ENCODE measurements at places on chromosomes 7 and 10. TPM values are rescaled to one million over a fixed set of nuclear protein-coding genes. Genes with fewer than 3 reads are reported as not detected.

- DNase-seq = no peak
Observed at GRCh38 chr10:71266918-71267442, 52.1 kb upstream of the SLC29A3 start.

GRCh38 chr10:120458432-120458831 is 1.4 kb downstream of the PLPP4 start:
- no peak for DNase-seq

GRCh38 chr7:46658281-46658680 is 737.2 kb upstream of the IGFBP3 start:
- DNase-seq = no peak

DNA sequence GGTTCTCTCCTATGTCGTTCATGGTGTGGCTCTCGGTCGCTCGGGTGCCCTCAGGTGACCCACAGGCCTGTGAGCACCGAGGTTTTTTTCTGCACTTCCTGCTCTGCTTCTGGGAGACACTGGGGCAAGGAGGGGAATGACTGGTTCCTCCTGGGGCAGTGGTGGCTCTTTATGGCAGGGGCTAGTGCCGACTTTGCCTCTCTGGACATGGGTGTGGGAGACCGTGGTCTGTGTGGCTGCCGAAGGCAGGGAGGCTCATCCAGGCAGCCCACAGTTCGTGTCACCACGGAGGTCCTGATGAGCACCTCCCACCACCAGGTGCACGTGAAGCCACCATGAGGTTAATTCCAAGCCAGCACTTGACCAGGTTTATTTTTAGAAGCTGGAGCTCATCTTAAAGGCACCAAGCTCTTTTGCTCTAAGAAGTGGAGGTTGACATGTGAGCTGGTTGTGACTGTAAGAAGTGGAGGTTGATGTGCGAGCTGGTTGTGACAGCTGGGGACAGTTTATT is 24.7 kb upstream of the DPYSL4 start:
- peak; percentile 60 for DNase-seq

DNA sequence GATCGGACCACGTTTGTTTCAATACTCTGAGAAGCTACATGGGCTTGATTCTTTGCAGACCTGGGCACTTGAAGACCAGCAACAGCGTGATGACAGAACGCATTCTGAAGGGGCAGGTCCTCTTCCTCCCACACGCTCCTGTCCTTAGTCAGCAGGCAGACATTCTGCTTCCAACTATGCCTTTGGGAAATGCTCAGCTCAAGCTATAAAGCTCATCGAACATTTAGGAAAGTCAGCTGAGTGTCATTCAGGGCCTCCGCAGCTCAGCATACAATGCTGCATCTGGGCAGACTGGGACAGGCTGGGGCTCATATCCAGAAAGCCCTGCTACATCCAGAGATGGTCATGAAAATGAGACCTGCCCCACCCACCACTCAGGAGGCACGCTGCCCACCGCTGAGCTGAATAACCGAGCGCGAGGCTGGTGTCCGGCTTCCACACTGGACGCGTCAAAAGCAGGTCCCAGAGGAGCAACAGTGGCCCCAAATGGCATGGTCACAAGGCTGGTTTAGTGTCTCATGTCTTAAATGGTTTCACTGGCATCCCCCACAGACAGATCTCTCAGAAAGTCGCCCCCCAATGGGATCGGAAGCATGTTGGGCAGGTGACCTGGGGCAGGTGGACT is 274.0 kb downstream of the DNAJB6 start:
- no peak for DNase-seq

DNA sequence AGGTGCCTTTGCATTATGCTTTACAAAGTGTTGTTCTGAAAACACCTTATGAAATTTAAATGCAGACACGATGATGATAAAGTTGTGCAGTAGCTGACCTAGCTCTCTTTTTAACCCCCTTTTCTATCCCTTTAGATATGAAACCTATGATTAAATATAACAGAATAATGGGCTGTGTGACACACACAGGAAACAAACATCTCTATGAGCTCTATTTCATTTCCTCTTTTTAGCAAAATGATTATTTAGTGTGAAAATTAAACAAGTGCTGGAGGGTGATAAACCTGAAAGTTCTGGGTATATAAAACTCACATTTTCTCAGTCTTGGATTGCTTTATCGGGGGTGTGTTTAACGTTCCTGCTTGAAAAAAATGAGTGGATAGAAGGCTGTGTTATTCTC is 1310.5 kb upstream of the CELF2 start:
- DNase-seq = no peak

- peak; percentile 56 for DNase-seq
Observed at GRCh38 chr10:3330663-3331062, 158.1 kb upstream of the PITRM1 start.

- peak; percentile 59 for DNase-seq
Observed at GRCh38 chr7:114502454-114503254, 88.0 kb downstream of the FOXP2 start.

DNA sequence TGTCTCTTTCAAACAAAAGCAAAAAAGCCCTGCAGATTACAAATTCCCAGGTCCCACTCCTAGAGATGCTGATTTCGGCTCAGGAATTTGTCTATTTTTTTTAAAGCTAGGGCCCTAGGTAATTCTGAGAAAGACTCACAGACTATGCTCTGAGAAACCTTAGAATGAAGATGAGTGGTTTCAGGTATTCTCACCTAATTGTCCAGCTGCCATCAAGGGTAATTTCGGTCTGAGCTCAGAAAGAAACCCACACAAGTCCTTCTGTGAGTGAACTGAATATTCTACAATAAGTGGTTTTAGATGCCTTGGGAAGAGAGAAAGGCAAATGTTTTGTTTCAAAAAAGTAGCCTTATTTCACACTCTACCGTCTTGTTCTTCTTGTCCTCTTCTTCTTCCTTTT is 45.7 kb downstream of the DCLRE1A start:
- no peak for DNase-seq

GRCh38 chr7:101862280-101863220 is 45.1 kb downstream of the CUX1 start:
- peak; percentile 87 for DNase-seq

GRCh38 chr10:49512121-49512809 is 26.7 kb downstream of the ERCC6 start:
- DNase-seq = peak; percentile 16

DNA sequence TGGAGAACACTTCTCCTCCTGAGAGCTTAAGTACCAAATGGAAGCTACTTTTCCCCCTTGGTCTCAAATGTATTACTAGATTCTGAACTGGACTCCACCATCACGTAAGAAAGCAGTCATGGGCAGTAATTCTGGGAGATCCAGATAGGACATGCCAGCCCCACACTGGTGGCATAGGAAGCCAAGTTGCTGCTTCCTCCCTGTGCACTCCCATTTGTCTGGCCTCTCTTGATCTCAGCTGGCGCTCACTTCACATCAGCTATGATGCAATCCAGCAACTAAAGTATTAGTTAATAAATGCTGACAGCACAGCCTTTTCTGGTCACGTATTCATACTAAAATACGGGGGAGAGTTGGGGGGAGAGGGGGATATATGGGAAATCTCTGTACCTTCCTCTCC is 3.4 kb upstream of the IL6 start:
- peak; percentile 36 for DNase-seq

GRCh38 chr10:126576336-126576735 is 94.2 kb downstream of the C10orf90 start:
- DNase-seq = no peak

DNA sequence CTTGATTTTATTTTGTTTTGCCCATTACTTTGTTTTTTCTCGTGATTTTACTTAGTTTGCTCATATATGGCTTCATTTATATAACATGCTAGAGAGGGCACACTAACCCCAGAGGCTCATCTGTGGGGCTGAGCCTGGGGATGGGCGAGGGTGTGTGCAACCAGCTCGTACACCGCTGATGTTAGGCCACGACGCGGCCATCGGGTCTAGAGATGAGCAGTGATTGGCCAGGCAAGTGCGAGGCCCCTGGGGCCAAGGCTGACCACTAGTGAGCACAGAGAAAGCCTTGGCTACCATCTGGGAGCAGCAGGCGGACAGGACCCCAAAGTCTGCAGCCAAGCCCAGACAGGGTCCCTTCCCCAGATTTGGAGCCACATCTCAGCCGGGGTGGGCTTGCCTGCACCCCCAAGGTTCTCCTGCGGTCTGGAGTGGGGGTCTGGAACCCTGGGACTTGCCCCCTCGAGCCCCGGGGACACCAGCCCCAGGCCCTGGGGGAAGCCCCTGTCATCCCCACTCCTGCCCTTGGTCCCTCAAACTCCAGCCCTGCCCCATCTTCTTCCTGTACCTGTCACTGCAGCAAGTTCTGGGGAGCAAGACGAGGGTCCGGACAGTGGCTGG is 3.7 kb downstream of the FUOM start:
- DNase-seq = no peak

GRCh38 chr7:95859429-95859828 is 87.1 kb downstream of the DYNC1I1 start:
- no peak for DNase-seq

GRCh38 chr10:132120200-132120599 is 54.5 kb downstream of the JAKMIP3 start:
- no peak for DNase-seq

- no peak for DNase-seq
Observed at GRCh38 chr7:50491209-50491608, 41.1 kb upstream of the FIGNL1 start.

GRCh38 chr7:78164459-78164858 is 365.9 kb downstream of the PHTF2 start:
- DNase-seq = no peak

DNA sequence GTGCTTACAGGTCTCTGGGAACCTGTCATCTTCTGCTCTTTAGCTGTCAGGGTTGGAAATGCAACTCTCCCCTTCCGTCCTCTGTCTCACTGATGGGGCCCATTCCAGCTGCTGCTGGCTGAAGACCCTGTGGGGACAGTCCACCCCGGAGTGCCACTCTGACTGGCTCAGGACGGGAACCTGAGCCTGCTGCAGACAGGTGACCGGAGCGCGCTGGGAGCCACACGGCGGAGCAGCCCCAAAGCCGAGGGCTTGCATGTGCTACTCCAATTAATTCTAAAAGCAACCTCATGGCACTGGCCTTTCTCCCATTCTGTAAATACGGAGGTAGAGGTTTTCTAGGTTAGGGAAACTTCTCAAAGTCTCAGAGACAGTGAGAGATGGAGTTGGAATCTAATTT is 223.5 kb upstream of the PITRM1 start:
- DNase-seq = no peak

DNA sequence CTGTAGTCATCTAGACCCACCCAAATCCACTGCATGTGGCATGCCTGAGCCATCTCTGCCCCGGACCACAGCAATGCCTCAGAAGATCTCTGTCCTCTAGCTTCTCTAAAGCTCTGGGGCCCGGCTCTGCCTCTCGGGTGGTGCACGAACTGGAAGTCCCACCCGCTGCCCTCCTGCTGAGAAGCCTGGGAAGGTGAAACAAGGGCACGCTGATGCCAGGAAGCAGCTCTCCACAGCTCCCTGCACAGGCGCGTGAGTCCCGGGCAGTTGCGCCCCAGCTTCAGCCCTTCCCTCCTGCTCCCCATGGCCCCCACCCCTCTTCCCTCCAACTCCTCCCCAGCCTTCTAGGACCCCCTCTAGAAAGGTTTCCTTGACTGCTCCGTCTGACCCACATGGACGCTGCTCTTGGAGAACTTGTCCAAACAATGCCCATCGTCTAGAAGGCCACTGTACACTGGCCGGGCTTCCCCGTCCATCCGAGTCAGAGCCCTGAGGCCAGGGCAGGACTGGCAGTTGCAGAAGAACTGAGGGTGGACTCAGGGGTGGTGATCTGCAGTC is 12.8 kb downstream of the KCNH2 start:
- DNase-seq = no peak

- DNase-seq = peak; percentile 36
Observed at GRCh38 chr10:1034758-1035157, 9.1 kb upstream of the IDI2 start.

GRCh38 chr7:8590791-8591190 is 157.4 kb downstream of the NXPH1 start:
- no peak for DNase-seq

GRCh38 chr7:91050677-91051076 is 213.6 kb upstream of the FZD1 start:
- no peak for DNase-seq

DNA sequence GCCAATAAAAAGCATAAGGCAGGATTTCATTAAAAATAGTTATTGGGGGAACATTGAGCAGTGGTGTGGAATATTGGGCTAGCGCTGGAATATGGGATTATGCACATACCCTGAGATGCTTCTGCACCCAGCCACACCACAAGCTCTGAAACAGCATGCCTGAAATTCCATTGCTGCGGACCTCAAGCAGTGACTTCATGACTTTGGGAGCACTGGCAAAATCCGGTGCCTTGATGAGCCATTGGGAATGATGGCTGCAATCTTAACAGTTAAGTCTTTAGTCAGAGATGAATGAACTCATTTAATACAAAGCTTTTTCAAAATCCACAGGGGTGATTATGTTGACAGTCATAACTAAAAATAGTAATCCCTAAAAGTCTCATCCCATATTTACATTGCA is 274.7 kb upstream of the MTPN start:
- no peak for DNase-seq

The TLL2 gene
- total RNA-seq = 0.71 TPM

The TRIM73 gene
- total RNA-seq = 1.6 TPM

The CYP3A4 gene
- 0.04 TPM for total RNA-seq

The TCF7L2 gene
- total RNA-seq = 14.9 TPM

The FAM25C gene
- total RNA-seq = not detected

The KLLN gene
- total RNA-seq = 0.22 TPM

The PPP1R3C gene
- total RNA-seq = 166 TPM

The NFE2L3 gene
- 0.44 TPM for total RNA-seq

The C10orf105 gene
- total RNA-seq = 0.09 TPM

The SVIL gene
- total RNA-seq = 129 TPM

The CTAGE8 gene
- total RNA-seq = 1.1 TPM

The PHYHIPL gene
- 0.31 TPM for total RNA-seq

The MARVELD1 gene
- total RNA-seq = 27.6 TPM

The TRIM74 gene
- 0.49 TPM for total RNA-seq

All from muscle of leg (tissue), 16 donors.